ENCODE measurements at places on chromosomes 13 and 19.
A peak's percentile ranks its signal among the peaks of the same experiment; 100 is the strongest.

- no peaks in the 10 kb centered on the region for H3K36me3 ChIP-seq
- no peaks in the 10 kb centered on the region for H3K27me3 ChIP-seq
- DNase-seq = no peak
Observed at GRCh38 chr19:8611391-8611876, 919 bp upstream of the ADAMTS10 start.

- H3K27ac ChIP-seq = peak within 1 kb of the TSS; percentile 74
- no peaks in the 10 kb centered on the region for H3K27me3 ChIP-seq
- no peak within 1 kb of the TSS for H3K4me3 ChIP-seq
- DNase-seq = peak; percentile 38
Observed at GRCh38 chr13:85799097-85799582, at the start of gene SLITRK6. Gene SLITRK6 (minus strand): TSS chr13:85799419. CDS start chr13:85796508, 2,911 bp downstream.

GRCh38 chr19:9528757-9529336 is 9.6 kb downstream of the ZNF426 start:
- no peak overlapping the region for H3K4me3 ChIP-seq
- H3K27ac ChIP-seq = no peak overlapping the region
- H3K27me3 ChIP-seq = no peaks in the 10 kb centered on the region
- no peak for DNase-seq

- DNase-seq = no peak
- peak overlapping the region; percentile 68 for H3K27ac ChIP-seq
- peaks cover 13% of the 10 kb centered on the region for H3K4me1 ChIP-seq
- H3K4me3 ChIP-seq = peak overlapping the region; percentile 84
- H3K27me3 ChIP-seq = no peaks in the 10 kb centered on the region
Observed at GRCh38 chr19:58380037-58380661, 681 bp downstream of the ZNF837 start.
